ENCODE measurements at places on chromosomes 6 and 20.

GRCh38 chr20:15375836-15376235 is 1038.4 kb upstream of the FLRT3 start:
- no peak for DNase-seq

DNA sequence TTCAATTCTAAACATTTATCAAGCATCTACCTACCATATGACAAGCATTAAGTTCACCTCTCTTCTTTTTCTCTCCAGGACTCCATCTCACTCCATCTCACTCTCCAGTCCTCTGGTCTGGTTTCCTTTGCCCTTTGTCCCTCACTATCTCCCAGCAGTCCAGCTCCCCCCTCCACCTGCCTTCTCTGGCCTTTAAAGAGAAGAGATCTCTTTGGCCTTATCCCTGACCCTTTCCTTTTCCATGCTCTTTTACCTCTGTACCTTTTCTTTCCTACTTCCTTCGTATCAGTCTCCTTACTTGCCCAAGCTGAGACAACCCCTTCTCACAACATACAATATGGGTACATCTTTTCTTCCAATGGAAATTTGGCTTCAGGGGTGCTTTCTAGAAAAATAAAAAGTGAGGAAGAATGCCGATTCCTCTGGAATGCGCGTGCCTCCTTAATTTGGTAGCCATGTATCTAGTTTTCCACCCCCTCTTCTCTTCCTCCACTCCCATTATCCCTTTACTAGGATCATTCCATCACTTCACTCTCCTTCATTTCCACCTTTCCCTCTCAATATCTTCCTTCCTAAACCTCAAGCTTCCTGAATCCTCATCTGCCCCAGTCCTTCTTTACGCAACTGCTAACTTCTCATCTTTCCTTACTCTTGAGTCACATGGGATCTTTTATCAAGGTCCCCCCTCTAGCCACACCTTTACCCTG is 745 bp upstream of the AGPAT1 start:
- no peak for DNase-seq

- no peak for DNase-seq
Observed at GRCh38 chr20:10639077-10639736, 34.6 kb downstream of the JAG1 start.

GRCh38 chr6:139029470-139030227 is 1.1 kb downstream of the ABRACL start:
- no peak for DNase-seq

- DNase-seq = no peak
Observed at GRCh38 chr6:35903679-35904078, 17.2 kb downstream of the SRPK1 start.

- DNase-seq = no peak
Observed at GRCh38 chr20:10532361-10532760, 97.3 kb downstream of the SLX4IP start.

DNA sequence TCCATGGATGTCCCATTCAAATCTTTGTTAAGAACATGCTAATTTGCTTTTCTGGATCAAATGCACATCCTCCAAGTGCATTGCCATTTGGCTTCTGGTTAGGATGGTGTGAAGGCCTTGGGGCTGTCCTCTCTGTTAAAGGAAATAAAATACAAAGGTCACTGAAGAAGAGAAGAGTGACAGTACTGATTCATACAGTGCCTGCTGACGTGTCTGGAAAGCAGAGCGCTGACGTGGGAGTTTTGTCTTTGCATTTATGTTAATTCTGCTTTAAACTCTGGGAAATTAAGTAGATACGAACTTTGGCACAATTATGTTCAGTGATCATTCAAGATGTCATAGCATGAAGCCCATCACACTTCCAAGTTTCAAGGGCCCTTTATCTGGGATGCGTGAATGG is 33.2 kb downstream of the SYNDIG1 start:
- no peak for DNase-seq

DNA sequence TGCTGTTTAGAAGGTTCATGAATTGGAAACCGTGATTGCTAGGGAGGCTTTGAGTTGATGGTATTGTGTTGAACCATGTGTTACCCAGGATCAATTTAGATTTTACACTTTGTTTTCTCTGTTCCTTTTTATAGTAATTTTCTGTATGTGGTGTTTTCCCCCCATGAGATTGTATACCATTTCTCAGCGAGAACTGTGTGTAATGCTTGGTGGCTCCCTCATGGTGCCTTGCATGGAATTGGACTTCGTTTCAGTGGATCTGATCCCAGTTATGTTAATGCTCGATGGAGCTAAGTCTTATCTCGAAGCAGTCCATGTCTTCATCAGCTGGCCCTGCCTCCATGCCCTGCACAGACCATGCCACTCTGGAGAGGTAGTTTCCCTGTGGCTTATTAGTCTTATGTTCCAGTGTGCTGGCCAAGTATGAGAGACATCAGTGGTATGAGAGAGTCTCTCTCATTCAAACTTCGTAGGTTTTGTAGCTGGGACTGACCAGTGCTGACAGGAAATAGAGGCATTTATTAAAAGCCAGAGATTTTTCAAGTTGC is 18.7 kb downstream of the PTPN1 start:
- DNase-seq = no peak

- no peak for DNase-seq
Observed at GRCh38 chr6:51648236-51648635, 439.2 kb downstream of the PKHD1 start.

GRCh38 chr20:56316051-56316450 is 42.7 kb upstream of the FAM210B start:
- no peak for DNase-seq

DNA sequence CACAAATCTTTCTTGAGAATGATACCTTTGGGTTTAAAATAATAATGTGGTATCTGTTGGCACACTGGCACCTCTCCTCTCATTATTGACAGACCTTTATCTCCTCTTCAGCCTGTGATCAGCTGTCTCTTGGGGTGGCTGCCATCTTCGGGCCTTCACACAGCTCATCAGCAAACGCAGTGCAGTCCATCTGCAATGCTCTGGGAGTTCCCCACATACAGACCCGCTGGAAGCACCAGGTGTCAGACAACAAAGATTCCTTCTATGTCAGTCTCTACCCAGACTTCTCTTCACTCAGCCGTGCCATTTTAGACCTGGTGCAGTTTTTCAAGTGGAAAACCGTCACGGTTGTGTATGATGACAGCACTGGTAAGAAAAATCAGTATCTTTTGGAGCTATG is 232.8 kb downstream of the GRIK2 start:
- DNase-seq = no peak

DNA sequence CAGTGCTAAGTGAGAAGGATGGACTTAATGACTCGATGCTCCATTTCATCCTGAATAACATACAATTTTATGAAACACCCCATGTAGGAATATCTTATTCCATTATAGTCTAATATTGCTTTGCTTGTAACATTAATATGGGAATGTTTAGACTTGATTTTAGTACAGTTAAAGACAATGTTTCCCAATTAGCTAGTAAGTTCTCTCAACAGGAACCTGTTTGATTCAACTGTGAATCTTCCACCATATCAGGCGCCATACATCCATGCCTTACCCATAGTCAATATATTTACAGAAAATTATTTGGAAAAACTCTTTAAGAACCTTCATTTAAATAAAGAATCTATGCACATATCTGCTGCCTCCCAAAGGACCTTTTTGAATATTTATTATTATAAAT is 3.3 kb downstream of the NDRG3 start:
- no peak for DNase-seq

GRCh38 chr6:106168097-106168888 is 82.2 kb downstream of the PRDM1 start:
- no peak for DNase-seq

DNA sequence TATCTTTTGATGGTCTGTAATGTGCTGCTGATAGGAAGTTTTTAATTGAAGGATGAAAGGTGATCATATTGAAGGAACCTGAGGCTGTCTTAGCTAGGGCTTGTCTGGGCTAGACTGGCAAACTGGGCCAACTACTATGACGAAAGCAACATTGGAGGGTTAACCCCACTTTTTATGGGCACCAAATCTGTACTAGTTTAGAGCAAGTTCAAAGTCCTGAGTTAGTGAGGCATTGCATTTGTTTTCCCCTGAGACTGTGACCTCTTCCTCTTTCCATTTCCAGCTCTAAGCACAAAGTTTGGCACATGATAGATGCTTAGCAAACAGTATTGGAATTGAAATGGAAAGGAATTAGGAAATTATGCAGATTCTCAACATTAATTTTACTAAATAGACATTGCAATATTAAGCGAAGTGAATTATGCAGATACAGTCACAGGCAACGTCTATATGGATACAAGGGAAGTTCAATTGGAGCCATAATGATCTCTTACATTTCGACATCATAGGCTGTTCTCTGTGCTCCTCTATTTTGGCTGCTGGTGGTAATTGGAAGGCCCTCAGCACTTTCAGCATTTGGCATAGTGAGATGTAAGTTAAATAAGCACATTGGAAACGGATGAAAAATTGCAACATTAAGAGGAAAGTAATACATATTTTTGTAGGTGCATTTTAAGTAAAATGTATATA is 22.2 kb downstream of the CEP57L1 start:
- DNase-seq = no peak

- DNase-seq = no peak
Observed at GRCh38 chr6:78831492-78831891, 35.9 kb upstream of the IRAK1BP1 start.

GRCh38 chr6:61953851-61954250 is 332.2 kb downstream of the KHDRBS2 start:
- no peak for DNase-seq
